ENCODE measurements at places on chromosomes 5 and 9.

GRCh38 chr9:7777771-7778170 lies 21.8 kb downstream of the DMAC1 start:
- DNase-seq = no peak

DNA sequence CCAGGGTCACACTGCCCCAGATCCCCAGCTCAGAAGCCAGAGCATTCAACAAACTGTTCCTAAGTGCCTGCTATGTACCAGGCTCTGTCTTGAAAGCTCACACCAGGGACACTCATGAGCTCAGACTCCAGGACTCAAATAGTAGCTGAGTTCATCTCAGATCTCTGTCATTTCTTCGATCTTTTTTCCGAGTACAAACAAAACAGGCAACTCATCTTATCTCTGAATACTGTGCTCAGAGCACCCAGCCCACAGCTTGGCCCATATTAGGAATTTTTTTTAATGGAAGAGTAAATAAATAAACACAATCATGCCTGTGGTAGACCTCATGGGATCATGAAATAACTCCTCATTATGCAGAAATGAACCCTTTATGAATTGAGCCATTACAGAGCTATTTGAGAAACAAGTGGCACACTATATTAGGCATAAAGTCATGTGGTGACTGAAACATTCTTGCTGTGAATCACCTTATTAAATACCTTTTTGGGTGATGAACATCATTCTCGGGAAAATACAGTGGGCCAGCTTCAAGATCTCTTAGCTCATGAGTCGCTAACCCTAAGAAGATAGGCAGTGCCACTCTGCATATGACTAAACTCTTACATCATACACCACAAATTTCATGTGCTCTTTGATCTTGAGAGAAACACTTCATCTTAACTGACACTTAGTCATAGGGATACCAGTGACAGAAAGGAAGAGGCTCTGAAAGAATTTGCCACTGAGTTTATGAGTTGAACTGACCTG lies 9.9 kb downstream of the SH3RF2 start:
- no peak for DNase-seq

- no peak for DNase-seq
These were observed 81.0 kb upstream of the EQTN start for GRCh38 chr9:27377811-27378456.

GRCh38 chr9:21432672-21433425 lies 7.4 kb upstream of the IFNA1 start:
- DNase-seq = no peak

GRCh38 chr9:22840641-22841040 lies 394.0 kb downstream of the DMRTA1 start:
- no peak for DNase-seq

- no peak for DNase-seq
These were observed 52.6 kb upstream of the SH3PXD2B start for GRCh38 chr5:172506921-172507320.

- no peak for DNase-seq
These were observed 76.7 kb upstream of the UNC5A start for GRCh38 chr5:176733406-176734262.

- no peak for DNase-seq
These were observed 118.1 kb upstream of the LMX1B start for GRCh38 chr9:126495411-126496180.

- no peak for DNase-seq
These were observed 19.3 kb upstream of the CLPTM1L start for GRCh38 chr5:1364211-1364610.

GRCh38 chr5:159050316-159051143 lies 49.2 kb downstream of the EBF1 start:
- DNase-seq = no peak

DNA sequence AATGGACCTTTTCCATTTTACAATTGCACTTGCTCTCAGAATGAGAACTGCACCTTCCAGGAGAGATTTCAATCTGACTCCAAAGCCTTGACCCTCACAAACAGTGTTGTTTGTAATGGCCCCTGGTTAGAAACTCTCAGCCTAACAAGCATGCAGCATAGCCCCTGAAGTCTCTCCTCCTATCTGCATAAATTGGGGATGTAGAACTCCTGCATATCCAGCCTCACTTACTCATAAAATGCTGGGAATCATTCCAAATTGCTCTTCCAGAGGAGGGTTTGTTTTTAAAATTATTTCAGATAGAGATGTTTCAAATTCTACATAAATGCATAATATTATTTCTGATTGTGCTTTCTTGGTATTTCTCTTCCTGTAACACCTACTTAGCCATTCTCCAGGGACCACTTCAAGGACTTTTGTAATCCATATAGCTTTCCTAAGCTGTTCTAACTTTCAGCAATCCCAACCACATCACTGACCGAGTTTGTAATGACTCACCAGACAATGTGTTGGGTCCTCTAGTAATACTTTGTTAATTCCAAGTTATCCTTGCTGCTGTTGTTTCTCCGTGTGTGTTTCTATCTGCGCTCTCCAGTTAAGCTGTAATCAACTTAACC lies 143.8 kb upstream of the CCDC152 start:
- DNase-seq = no peak

GRCh38 chr9:72704688-72705375 lies 183.4 kb downstream of the TMC1 start:
- no peak for DNase-seq

GRCh38 chr5:111022301-111022700 lies 49.2 kb upstream of the TSLP start:
- DNase-seq = no peak

- no peak for DNase-seq
These were observed 4.4 kb upstream of the IL3 start for GRCh38 chr5:132055808-132056609.

GRCh38 chr9:124238546-124239140 lies 19.1 kb upstream of the NEK6 start:
- no peak for DNase-seq

DNA sequence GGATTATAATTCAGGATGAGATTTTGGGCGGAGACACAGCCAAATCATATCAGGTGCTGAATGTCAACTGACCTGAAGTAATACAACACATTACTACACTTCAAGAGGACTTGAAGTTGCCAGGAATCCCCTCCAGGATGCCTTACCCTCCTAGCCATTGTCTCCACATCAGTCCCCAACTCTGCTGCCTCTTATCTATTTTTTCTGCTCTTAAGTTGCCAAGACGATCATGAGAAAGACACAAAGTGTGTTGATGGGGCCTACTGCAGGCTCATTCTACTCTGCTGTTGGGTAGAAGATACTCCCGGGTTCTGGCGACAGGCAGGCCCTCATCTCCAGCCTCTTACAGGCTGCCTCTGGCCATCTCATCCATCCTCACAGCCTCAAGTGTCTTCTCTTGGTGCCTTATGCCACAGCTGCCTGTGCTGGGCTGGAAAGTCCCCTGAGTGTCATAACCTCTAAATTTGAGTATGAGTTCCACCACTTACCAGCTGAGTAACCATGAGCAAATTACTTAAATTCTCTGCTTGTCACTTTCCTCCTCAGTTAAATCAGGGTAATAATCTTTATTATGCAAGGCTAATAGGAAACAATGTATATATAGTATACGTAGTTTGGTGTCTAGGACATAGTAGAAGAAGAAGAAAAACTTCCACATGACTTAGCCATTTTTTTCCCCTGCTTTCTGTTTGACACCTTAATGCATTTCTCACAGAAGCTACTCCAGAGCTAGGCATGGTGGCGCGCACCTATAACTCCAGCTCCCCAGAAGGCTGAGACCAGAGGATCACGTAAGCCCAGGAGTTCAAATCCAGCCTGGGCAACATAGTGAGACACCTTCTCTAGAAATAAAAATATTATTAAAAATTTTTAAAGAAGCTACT lies 73.0 kb upstream of the SNX2 start:
- no peak for DNase-seq

All from C1 segment of cervical spinal cord (tissue), 14 donors.